ENCODE measurements at places on chromosomes 4 and X.

DNA sequence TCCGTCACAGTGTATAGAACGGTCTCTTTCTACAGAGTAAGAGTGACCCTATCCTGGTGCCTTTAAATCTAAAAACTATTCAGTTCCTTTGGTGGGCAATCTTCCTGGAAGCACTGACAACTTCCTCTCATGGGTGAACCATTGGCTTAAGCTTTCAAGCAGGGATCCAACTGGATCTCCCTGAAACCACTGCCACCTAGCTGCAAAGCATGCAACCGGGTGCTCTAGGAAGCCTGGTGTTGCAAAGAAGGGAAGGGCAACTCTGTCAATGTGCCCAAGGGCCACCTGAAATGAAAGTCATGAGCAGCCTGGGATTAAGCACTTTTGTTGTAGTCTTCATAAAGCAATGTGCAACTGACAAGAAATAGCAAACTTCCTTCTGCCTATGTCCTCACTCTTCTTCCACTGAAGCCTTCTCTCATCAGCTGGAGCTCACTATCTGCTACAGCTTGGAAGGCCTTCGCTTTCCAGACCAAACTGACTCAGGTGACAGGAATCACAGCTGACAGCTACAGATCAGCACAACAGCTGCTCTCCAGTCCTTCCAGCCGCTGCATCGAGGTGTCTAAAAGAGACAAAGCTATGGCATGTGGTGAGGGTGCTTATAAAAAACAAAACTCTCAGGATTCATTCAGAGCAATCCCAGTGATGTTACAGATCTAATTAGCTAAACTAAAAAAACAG lies 46.1 kb downstream of the SETD7 start:
- no peak for DNase-seq

GRCh38 chr4:61605984-61606383 lies 405.9 kb downstream of the ADGRL3 start:
- no peak for DNase-seq

DNA sequence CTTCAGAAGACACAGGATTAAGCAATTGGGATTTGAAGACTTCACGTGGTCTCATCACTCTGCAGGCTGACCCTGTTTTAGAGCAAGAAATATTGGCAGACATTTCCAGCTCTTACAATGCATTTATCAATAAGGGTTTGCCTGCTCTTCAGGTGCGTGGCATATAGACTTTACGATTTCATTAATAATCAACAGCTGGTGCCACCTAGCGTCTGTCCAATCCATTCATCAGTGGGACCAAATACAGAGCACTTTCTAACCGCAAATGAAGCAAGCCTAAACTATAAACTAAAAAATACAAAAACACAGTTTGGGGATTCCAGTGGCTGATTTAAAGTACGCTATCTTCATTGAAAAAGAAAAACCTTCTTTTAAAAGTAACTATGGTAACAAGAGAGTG lies 125.4 kb upstream of the DMD start:
- no peak for DNase-seq

DNA sequence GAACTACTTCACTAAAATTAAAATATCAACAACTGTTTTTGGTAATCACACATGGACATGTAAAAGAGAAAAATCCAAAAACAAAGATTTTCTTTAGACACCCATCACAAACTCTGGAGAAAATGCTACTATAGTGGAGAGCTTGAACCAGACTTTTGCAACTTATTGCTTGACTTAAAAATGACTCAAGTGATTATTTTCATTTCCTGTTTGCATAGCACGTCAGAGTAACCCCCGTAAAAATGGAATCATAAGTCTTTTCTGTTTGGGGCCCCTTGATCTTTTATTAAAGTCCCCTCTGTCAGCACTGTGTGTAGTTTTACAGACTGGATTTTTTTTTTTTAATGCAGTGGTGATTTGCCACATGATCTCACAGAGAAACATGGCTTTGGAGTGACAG lies 79.5 kb downstream of the PRKG2 start:
- no peak for DNase-seq

DNA sequence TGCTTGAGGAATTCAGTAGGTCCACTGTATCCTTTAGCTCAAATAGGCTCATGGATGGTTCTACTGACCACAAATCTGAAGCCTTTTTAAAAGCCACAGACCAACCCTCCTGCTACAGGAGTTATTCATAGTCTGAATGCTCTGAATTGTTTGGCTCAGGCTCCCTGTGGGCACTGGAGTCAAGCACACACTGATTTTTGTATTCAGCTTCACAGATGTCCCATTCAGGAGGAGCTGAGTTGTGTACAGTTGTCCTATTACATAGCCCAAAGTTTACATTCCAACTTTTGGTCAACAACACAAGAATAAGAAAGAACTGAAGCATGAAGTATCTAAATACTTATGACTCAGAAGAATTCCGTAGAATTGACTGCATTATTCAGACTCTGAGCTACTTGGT lies 243.9 kb downstream of the UNC5C start:
- DNase-seq, result peak; percentile 28

- DNase-seq, result no peak
Measured at GRCh38 chr4:156594624-156595023, 377.0 kb downstream of the PDGFC start.

DNA sequence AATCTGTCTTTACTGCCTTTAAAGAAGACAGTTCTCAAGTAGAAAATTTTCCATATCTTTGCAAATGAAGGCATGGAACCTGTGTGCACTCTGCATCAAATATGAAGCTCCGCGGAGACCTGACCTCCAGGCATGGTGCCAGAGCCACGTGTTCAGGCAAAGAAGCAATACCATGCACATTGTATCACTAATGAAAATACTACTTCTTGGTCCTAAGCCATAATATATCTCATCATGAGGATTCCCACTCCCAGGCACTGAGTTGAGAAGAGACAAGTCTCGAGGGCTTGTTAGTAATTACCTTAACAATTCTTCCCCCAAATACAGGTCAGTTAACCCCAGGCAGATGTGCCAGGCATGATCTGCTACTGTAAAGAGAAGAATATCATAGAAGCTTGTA lies 56.7 kb downstream of the PCDH19 start:
- DNase-seq, result no peak

DNA sequence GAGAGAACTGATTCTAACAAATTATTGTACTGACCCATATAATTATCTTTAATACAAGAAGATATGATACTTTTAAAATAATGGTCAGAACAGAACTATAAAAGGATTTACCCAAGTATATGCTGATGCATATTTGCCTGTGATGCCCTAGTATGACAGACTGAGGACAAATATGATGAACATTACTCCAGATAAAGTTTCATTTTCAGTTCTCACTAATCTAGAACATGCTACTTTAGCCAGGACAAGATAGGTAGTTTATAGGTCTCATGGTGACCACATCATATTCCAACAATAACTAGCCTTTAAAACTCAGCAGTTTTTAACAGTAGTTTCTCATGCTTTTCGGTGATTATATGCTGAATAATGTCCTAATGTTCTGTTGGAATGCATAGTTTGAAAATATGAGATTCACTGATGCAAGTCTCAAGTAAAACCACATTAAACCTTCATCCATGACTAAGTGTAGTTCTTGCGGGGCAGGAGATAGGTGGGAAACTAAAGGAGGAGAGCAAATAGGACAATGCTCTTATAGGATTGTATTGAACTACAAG lies 295.2 kb upstream of the AGA start:
- DNase-seq, result no peak

DNA sequence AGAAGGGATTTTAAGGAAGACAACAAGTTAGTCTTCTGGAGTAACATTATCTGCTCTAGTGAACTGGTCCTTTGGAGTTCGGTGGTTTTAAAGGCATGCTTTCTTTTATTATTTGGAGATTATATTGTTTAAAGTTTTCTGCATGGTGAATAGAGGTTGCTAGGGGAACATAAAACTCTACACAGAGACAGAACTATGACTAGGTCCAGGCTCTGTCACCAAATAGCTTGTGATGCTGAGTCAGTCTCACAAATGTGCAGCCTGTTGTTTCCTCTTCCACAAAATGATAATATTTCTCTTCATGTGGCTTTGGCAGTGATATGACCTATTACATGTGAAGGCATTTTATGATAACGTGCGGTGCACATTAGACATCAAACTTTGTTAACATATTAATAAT lies 132.6 kb downstream of the PACRGL start:
- DNase-seq, result no peak

DNA sequence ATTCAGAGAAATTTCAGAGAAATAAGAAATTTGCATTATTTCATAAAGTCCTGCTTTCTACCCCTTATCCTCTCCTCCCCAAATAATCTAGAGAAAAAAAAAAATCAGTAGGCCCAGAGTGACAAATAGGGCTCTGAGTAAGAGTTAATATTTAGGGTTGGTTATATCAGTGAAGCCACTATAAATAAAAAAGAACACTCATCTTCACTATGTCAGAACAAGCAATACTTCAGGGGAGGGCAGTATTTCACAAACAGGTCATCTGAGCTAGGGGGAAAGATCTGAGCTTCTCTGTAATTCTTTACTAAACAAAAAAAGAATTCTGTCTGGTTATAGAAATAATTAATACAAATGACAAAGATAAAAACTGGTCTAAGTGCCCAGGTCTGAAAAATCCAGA lies 39.4 kb downstream of the PDE5A start:
- no peak for DNase-seq

DNA sequence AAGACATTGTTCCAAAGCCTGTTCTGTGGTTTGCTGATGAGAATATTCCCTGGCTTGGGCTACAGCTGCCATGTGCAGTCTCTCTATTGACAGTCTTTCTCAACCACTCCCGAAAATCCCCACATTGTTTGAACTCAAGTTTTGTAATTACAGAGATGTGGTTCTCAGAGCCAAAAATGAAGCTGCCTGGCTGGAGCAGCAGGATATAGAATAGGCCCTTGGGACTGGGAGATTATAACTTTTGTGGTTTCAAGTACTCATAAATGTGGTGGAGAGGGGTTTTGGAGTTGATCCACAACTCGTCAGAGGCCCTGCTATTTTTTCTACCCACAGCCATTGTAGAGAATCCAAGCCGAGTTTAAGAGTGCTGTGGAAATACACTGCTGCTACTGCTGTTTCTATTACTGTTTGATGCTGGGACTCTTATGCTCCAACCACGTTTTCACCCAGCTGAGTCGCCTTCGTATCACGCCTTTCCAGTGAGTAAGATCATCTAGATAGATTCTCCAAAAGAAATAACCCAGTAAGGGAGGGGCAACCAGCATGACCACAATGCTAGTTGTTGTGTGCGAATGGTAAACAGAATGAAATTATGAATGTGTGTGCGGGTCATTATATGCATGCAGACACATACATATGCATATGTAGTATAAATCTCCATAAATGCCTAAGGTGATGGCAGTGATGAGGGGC lies 57.1 kb upstream of the ATXN3L start:
- no peak for DNase-seq

GRCh38 chr4:89497517-89498308 lies 190.1 kb upstream of the GPRIN3 start:
- no peak for DNase-seq

- peak; percentile 1 for DNase-seq
Measured at GRCh38 chr4:180197471-180197870, 2045.7 kb upstream of the TENM3 start.

Data from NT2/D1 (cell line).